Activated CD8-positive, alpha-beta T cell treated with anti-CD3 and anti-CD28 coated beads for 36 hours (primary cell): ENCODE measurements at places on chromosomes 12 and 14. TPM values are rescaled to one million over a fixed set of nuclear protein-coding genes. Genes with fewer than 3 reads are reported as not detected.

SPIC gene
- not detected for total RNA-seq

GRCh38 chr14:96826818-96827217 is 29.6 kb downstream of the VRK1 start:
- DNase-seq = no peak

DNA sequence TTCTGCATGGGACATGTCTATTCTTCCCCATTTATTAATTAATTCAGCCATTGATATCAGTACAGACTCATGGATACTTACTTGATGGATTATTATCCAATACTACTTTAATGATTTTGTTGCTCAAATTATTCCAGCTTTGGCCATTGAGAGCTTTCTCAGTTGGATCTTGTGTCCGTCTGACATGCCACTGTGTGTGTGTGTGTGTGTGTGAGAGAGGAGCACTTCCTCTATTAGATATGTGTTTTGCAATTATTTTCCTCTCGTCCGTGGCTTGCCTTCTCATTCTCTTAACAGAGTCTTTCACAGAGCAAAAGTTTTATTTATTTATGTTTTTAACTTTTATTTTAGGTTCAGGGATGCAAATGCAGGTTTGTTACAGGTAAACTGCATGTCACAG is 194.2 kb downstream of the ADGRD1 start:
- DNase-seq = no peak

GRCh38 chr14:77892381-77892871 is 92.5 kb downstream of the ADCK1 start:
- no peak for DNase-seq

NDRG2 gene
- total RNA-seq = 5.3 TPM

BEST3 gene
- not detected for total RNA-seq

DNA sequence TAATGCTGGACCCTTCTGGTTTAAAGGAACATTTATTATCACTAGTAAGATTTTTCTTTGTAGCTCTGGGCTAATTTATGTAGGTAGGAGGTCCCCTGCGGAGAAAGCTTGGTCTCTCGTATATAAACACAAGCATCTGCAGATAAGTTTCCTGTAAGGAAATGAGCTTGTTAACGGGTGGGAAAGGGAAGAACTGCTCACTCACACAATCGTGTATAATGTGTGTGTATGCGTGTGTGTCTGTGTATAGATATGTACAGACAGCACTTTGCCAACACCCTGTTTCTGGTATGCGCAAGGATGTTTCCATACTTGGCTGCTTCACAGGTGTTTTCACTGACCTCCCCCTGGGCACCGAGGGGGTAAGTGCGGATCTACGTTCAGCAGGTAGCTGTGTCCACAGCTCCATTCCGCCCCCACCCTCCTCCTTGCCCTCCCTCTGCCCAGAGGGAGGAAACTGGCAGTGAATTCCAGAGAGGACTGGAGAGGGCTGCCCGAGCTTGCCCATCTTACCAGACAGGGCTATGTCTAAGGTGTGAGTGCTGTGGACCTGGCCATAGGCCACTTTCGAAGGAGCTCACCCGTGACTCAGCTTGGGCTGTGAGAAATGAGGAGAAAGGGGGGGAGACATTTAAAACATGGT is 65.2 kb downstream of the NINJ2 start:
- no peak for DNase-seq

DNA sequence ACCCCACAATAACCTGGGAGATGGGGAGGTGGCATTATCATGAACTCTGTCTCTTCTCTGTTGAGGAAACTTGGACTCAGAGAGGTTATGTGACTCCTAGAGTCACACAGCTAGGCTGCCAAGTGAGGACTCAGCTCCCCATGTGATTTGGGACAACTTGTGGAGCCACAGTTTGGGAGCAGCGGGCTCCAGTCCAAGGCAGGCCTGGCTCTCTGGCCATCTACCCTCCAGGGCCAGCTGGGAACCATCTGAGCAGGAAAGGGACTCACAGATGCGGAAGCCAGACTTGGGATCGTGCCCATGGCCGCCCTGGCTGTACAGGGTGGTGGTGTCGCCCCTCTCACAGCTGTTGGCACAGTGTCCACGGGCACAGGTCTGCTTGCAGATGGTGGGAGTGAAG is 59.1 kb downstream of the ISCA2 start:
- no peak for DNase-seq

DNA sequence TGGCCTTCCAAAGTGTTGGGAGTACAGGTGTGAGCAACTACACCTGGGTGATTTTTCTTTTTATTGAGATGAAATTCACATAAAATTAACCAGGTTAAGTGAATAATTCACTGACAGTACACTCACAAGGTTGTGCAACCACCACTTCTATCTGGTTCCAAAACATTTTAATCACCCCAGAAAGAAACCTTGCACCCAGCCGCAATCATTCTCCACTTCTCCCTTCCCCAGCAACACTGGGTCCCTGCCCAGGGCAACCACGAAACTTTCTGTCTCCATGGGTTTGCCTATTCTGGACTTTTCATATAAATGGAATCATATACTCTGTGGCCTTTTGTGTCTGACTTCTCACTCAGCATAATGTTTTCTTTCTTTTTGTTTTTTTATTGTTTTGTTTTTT is 26.3 kb upstream of the MLXIP start:
- no peak for DNase-seq

GRCh38 chr12:132163041-132163910 is 19.0 kb downstream of the NOC4L start:
- no peak for DNase-seq

DNA sequence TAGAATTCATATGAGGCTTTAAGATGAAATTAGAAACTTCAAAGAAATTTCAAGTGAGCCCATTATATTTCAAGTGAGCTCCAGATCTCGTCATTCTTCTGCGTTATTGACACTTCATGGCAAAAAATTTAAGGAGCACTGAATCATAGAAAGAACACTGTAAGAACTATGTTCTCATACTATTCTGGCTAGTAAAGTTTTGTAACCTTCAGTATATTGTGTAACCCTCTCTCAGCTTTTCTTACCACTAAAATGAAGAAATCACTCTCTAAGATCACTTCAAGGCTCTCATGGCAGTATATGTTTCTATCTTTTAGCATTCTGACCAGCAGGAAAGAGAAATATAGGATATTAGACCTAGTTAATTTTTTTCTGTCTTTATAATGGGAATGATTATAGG is 6.3 kb downstream of the GPHN start:
- DNase-seq = no peak

GRCh38 chr14:52949711-52950409 is 990 bp downstream of the FERMT2 start:
- DNase-seq = peak; percentile 8

- no peak for DNase-seq
Observed at GRCh38 chr14:104200106-104200505, 61.7 kb downstream of the KIF26A start.

- DNase-seq = no peak
Observed at GRCh38 chr14:24258119-24258518, 4.9 kb downstream of the TGM1 start.

GRCh38 chr14:80152166-80152565 is 59.1 kb downstream of the DIO2 start:
- DNase-seq = no peak

GRCh38 chr12:614411-614970 is 48.8 kb downstream of the NINJ2 start:
- DNase-seq = peak; percentile 66

GRCh38 chr14:33866425-33867088 is 84.3 kb downstream of the EGLN3 start:
- DNase-seq = no peak

DNA sequence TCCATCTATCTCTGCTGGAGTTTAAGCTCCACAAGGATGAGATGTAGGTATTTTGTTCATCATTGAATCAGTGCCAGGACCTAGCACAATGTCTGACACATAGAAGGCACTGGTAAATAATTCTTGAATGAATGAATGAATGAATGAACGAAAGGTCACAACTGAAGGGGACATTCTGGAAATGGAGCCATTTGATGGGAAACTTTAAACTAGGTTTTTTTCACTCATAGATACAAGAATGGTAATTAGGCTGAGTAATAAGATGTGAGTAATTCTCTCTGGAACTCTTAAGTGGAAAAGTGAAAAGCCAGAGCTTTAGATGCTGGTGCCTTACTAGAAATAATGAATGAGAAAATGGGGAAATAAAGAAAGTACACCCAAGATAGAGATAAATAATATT is 44.3 kb downstream of the SCN8A start:
- DNase-seq = no peak

DNA sequence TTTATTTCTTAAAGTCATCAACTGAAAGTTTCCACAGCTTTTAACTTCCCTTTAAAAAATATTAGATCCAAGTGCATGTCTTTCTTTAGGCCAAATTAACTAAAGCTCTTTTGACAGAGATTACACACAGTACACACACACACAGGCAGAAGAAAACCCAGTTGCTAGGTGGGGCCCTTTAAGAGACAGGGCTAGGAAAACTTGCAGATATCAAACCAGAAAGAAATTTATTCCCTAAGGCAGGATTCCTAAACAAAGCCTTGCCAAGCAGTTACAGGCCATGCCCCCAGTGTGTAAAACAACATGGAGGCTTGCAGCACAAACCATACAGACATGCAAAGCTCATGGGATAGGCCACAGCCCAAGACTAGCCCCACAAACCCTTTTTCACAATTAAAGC is 123.4 kb downstream of the FSCB start:
- DNase-seq = no peak

DNA sequence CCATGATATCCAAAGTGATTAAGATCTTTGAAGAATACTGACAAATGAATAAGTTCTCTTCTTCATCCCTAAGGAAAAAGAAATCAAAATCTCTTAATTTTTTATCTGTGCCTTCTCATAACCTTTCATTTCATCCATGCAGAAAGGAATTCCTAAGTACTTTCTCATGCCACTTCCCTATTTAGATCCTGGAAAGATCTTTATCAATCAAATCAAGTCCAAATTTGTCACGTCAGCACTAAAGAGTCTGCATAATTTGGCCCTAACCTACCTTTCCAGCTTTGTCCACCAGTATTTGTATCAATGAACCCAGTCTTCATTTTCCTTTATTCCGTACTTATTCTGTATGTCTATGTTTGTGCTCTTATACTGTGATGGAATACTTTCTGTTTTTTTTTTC is 41.2 kb downstream of the VEZT start:
- no peak for DNase-seq

DNA sequence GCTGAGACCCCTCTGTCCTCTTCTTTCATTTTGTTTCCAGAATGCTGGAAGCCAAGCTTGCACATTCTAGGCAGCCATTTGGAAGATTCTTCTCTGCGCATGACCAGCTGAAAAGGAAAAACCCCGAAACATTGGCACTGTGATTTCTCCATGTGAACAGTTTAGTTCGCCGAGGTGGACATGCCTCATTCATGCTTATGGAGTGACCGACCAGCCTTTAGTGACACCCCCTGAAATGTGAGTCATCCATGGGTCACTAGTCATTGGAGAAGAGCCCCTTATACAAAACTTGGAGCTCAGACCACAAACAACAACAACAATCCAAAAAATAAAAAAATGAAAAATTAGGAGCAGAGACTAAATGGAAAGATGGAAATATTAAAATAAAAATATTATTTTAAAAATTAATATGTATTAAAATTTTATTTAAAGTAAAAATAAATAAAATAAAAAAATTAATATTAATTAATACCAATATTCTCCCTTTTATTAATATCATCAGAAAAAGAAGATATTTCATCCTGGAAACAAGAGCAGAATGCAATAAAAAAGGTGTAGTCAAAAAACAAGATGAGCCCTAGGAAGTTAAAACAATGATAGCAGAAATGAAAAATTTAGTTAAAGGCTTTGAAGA is 9.5 kb upstream of the KRT7 start:
- no peak for DNase-seq

DNA sequence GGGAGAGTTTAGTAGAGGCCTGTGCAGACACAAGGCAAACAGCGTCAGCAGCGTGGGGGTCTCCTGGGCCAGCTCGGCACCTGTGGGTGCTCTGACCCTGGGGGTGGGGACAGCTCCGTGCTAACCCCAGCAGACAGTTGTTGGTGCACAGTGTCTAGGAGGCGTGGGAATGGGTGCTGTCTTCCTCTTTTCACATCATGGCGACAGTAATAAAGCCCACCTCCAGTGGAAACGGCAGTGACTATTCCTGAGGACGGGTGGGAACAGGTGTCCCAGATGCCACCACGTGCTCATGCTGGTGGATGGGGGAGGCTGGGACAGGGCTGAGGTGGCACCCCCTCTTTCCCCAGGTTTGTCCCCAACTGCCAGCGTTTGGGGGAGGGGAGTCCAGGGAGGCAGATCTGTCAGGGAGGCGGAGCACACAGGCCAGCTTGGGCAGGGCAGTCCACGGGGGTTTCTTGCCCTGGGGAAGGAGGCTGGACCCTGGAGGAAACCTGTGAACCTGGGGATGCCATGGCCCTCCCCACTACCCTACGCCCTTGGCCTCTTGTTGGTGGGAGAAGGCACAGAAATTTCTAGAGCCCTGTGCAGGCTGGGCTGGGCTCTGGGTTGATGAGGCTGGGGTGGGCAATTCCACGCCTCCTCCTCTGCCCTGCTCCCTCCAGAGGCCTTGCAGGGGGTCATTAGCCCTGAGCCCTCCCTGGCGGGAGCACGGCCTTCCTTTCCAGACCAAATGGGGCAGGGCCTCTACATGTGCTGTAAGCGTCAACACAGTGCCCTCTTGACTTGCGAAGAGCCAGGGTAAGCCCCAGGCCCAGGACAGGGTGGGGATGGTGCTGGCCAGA is 3.8 kb downstream of the ZBTB42 start:
- DNase-seq = no peak

DNA sequence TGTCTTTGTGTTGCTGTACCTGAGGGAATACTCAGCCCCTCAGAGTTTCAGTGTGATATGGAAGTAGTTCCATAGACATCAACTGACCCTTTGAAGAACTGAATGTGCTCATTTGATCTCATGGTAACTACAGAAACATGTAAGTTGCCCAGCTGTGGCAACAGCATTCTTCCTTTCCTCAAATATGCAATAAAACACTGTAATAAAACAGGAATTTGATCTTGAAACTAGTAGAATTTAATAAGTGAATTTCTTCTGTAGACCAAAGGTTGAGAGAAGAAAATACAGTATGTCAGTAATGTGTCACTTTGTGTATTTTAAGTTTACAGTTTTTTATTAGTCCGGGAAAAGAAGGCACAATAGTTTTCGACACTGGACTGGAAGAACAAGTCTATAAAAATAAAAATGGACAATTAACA is 31.9 kb downstream of the KCTD10 start:
- no peak for DNase-seq

POTEG gene
- total RNA-seq = not detected

DNA sequence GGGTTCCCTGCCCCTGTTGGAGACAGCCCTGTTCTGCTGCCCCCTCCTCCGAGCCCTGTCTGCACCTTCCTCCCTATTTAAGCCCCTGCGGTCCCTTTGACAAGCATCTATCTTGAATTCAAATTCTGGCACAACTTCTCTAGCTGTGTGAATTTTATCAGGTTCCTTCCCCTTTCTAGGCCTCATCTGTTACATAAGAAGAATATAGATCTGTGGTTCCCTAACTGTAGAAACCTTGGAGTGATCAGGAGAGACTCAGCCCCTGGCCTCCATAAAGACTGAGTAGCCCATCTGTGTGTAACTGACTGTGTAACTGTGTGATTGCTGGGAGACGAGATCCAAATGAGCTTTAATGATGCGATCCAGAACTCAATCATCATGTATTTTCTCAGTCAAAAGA is 13.0 kb upstream of the RACGAP1 start:
- DNase-seq = no peak

AKAP5 gene
- 1.6 TPM for total RNA-seq

- no peak for DNase-seq
Observed at GRCh38 chr14:61647704-61648103, 47.6 kb upstream of the HIF1A start.
